Calu3 (cell line): ENCODE measurements at places on chromosomes 16 and 17.

DNA sequence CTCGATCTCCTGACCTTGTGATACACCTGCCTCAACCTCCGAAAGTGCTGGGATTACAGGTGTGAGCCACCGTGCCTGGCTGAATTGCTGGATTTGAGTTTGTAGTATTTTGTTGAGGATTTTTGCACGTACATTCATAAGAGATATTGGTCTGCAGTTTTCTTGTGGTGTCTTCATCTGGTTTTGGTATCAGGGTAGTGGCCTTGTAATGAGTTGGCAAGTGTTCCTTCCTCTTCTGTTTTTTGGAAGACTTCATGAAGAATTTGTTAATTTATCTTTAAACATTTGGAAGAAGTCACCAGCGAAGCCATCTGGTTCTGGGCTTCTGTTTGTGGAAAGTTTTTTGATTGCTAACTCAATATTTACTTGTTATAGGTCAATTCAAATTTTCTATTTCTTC is 26.9 kb downstream of the SPNS3 start:
- no peak for DNase-seq

GRCh38 chr17:7233701-7234082 is 625 bp downstream of the DVL2 start:
- DNase-seq: no peak

DNA sequence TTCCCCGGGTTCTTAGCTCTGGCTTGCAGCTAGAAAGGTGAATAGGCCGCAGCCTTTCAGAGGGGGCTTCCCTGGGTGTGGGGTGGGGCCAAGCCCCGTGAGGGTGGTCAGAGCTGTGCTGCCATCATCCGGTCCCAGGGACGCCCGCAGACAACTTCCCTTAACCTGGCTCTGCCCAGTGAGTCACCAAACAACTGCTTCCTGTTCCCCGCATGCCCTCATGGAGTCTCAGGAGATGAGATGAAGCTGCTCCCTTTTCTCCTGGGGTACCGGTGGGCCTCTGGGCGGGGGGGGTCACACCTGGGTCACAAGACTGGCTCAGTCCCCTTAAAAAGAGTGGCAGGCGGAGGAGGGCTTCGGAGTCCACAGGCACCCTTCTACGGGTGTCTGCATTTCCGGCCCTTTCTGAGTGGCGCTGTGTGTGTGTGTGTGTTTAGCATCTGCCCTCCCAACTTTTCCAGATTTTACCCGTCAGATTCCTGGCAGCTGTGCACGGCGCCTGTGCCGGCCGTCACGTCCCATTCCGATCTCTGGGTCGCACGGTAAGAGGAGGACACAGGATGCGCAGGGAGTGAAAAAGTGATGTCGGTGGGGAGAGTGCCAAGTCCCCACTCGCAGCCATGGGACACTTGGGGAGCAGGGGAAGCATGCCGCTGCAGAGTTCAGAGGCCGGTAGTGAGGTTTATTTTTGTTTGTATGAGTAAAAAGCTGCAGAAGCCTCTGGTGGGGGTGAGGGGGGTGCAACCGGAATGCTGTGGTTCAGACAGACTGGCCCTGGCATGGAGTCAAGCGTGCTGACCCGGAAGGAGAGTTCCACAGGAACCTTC is 16.8 kb downstream of the HIC1 start:
- no peak for DNase-seq

GRCh38 chr16:20747030-20747816 is 5.6 kb upstream of the THUMPD1 start:
- no peak for DNase-seq

DNA sequence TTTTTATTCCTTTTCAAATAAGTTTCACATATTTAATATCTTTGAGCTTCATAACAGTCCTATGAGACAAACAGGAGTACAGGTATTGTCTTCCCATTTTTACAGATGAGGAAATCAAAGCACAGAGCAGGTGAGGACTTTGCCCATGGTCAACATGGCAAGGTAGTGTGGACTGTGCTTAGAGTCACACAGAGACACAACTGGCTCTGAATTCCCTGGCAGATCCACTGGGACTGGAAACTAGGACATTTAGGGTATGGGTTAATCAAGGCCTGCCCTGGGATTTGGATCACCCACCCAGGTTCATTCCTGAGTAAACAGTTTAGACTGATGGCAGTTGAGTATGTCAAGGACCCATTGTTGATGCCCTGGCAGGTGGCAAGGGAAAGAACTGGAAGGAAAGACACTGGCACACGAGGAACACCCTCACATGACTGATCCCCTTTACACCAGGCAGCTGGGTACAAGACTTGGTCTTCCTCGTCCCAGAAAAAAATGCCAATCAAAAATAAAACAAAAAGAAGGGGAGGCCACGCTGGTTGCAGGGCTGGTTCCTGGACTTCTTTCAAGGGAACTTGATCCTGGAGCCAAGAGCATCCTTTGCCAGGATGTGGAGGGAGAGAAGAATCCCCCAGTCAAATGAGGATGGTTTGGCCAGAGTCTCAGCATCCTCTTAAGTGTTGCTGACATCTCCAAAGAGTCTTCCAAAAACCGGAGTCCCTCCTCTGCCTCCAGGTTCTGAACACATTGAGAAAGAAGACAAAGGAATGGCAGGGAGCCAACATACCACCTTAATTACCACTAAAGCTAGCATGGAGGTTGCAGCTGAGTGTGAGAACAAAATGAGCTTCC is 34.9 kb downstream of the CHD9 start:
- DNase-seq: no peak

GRCh38 chr17:48179071-48179945 is 71.7 kb downstream of the SNX11 start:
- no peak for DNase-seq

GRCh38 chr16:25013751-25014499 is 1.2 kb downstream of the ARHGAP17 start:
- no peak for DNase-seq

- DNase-seq: no peak
Observed at GRCh38 chr16:53356478-53357207, 77.6 kb upstream of the RBL2 start.

- DNase-seq: no peak
Observed at GRCh38 chr17:81403671-81404534, 8.6 kb downstream of the BAHCC1 start.

- DNase-seq: no peak
Observed at GRCh38 chr16:4752351-4753100, 14.4 kb downstream of the ZNF500 start.

GRCh38 chr16:51968749-51969148 is 578.2 kb downstream of the TOX3 start:
- DNase-seq: no peak

- DNase-seq: no peak
Observed at GRCh38 chr16:67862623-67863583, 9.9 kb upstream of the EDC4 start.

- DNase-seq: peak; percentile 65
Observed at GRCh38 chr17:35947156-35947585, 3.7 kb upstream of the LYZL6 start.

DNA sequence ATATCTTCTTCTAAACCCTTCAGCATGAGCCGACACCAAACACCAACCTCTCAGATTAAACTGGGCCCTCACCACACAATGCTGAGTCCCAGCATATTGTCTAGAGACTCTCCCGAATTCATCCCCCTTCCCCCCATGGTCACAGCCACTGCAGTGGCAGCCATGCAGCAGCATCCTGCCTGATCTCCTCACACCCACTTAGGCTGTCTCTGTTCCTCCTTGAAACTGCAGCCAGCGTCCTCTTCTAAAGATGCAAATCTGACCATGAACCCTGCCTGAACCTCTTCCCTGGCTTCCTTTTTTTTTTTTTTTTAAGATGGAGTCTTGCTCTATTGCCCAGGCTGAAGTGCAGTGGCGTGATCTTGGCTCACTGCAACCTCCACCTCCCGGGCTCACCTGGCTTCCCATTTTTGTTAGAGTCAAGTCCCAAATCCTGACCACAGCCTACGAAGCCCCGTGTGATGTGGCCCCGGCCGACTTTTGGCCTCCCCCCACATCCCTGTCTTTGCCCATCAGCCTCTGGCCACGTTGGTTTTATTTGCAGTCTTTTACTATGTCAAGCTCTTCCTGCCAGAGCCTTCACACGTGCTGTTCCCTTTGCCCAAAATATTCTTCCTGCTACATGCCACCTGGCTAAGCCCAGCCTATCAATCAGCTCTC is 2.8 kb downstream of the FA2H start:
- no peak for DNase-seq

DNA sequence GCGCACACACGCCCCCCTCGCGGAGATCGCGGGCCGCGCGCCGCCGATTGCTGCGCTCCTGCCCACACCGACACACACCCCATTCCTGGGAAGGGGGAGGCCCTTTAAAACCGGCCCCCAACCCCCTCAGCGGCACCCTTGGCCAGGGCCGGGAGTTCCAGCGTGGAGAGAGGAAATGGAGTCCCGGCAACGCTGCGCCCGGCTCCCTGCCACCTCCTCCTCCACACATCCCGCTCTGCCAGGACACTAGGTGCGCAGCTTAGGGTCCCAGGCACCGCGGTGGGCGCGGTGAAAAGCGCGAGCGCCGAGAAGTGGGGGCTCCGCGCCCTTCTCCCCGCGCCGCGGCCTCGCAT is 397 bp downstream of the CDC42EP4 start:
- DNase-seq: no peak

- peak; percentile 90 for DNase-seq
Observed at GRCh38 chr17:42135664-42136653, 13.4 kb downstream of the HSPB9 start.

DNA sequence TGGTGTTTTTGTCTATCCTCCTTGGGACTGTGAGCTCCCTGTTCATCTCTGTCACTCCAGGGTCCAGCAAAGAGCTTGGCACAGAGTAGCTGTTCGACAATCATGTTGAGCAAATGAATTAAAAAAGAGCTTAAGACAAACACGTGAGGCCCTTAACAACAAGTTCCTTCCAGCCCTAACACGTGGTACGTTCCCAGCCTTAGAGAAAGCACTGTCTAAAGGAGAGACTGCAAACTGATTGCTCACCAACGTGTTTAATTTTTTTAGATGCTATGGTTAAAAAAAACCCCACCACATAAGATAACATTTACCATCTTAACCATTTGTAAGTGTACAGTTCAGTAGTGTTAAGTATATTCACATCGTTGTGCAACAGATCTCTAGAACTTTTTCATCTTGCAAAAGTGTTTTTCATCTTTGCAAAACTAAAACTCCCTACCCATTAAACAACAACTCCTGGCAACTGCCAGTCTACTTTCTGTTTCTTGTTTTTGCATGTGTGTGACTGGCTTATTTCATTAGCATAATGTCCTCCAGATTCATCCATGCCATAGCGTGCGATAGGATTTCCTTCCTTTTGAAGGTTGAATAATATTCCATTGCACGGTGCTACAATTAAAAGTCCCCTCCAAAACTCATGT is 28.2 kb downstream of the LAT start:
- DNase-seq: no peak

DNA sequence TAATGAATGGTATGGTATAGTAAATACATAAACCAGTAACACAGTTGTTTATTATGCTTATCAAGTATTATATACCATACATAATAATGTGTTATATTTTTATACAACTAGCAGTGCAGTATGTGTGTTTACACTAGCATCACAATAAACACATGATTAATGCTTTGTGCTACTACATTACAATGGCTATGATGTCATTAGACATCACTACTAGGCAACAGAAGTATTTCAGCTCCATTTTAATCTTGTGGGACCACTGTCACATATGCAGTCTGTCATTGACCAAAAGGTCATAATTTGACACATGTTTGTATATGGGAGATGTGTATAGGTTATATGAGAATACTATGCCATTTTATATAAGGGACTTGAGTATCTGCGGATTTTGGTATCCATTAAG is 32.7 kb downstream of the TRIM37 start:
- no peak for DNase-seq

DNA sequence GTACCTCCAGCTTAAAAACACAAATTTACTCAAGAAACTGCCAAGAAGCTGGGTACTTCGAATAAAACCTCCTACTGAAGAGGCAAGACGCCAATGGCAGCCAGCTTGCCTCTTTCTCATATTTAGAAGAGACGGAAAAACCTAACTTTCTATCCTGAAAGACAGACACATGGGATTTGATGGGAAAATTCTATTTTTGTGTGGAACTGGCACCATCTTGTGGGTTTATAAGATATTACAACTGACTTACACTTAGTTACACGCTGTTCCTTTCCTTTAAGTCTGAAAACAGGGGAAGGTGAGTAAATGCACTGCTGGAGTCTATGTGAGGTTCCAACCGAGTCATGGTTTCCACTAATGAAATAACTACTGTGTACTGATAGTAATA is 10.3 kb downstream of the ZNF18 start:
- DNase-seq: peak; percentile 3

- no peak for DNase-seq
Observed at GRCh38 chr16:28917095-28917494, 7.9 kb downstream of the RABEP2 start.

- DNase-seq: no peak
Observed at GRCh38 chr17:17681744-17682292, 560 bp downstream of the RAI1 start.

GRCh38 chr17:83078378-83079351 is 744 bp upstream of the METRNL start:
- DNase-seq: no peak

GRCh38 chr17:12953156-12953555 is 64.7 kb downstream of the ELAC2 start:
- no peak for DNase-seq

DNA sequence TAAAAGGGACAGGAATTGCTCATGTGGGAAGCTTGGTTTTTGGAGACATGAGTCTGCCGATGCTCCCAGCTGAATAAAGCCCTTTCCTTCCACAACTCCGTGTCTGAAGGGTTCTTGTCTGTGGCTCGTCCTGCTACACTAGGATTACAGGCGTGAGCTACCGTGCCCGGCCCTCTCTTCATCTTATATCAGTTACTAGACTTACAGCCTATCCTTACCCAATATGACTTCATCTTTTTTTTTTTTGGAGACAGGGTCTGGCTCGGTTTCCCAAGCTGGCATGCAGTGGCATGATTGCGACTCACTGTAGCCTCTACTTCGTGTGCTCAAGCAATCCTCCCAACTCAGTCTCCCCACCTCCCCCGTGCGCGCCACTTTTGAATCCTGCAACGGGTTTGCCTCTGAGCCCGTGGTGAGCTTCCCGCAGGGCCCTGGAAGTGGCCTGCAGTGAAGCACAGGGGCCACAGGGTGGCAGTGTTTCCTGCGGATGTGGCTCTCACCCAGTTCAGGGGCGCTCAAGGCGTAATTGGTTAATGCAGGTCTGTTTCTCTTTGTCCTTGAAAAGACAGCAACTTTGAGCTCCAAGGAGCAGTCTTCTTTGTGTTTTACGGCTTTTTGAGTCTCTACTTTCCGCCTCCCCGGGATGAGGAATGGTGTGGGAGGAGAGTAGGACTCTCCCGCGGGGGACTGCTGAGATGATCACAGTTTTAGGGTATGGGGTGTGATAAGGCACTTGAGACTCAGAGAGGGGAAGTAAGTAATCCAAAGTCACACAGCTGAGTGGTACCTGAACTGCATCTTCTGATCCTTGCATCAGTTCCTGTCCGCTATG is 22.7 kb upstream of the GPRC5B start:
- DNase-seq: peak; percentile 88

DNA sequence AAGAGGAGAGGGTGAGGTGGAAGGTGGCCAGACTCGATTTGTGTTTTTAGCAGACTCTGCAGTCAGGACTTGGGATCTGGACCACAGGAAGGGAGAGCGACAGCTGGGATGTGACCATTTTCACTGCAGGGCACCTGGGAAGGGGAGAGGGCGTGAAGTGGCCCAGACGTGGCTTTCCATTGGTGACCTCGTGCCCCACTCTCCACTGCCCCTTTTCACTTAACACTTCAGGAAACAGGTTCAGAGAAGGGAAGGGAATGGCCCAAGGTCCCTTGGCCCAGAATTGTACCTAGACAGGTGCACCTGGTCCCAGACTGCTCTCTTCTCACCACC is 22.9 kb upstream of the MPRIP start:
- no peak for DNase-seq

GRCh38 chr17:16286009-16286946 is 67.0 kb downstream of the CENPV start:
- peak; percentile 74 for DNase-seq

GRCh38 chr17:32798938-32799337 is 78.0 kb downstream of the MYO1D start:
- DNase-seq: no peak
